ENCODE measurements at places on chromosomes 3 and 15. TPM values are rescaled to one million over a fixed set of nuclear protein-coding genes. Genes with fewer than 3 reads are reported as not detected.

The ZNF502 gene
- total RNA-seq, result 2.4 TPM

The GATA2 gene
- 9.1 TPM for total RNA-seq

The TRH gene
- total RNA-seq, result not detected

The COLQ gene
- 1.7 TPM for total RNA-seq

The UNC13C gene
- 0.08 TPM for total RNA-seq

The SPTBN5 gene
- 3.5 TPM for total RNA-seq

The ENTPD3 gene
- 0.11 TPM for total RNA-seq

The CADM2 gene
- 0.76 TPM for total RNA-seq

The ZBTB47 gene
- 80.2 TPM for total RNA-seq

The SLC12A1 gene
- total RNA-seq, result not detected

The GDPGP1 gene
- total RNA-seq, result 9.8 TPM

The ADAMTS17 gene
- 1.4 TPM for total RNA-seq

The ETV5 gene
- 4.7 TPM for total RNA-seq

The SLC35G2 gene
- total RNA-seq, result 2.1 TPM

The SAMMSON gene
- total RNA-seq, result not detected

The DPPA2 gene
- not detected for total RNA-seq

The SI gene
- total RNA-seq, result not detected

The SAMD7 gene
- total RNA-seq, result not detected

The CDC25A gene
- 1.1 TPM for total RNA-seq

The CFAP44 gene
- total RNA-seq, result 2.2 TPM

The ZNF710 gene
- total RNA-seq, result 5.4 TPM

The HYKK gene
- 4.4 TPM for total RNA-seq

The CSTA gene
- 2.5 TPM for total RNA-seq

The LYSMD2 gene
- total RNA-seq, result 4.8 TPM

The IL20RB gene
- total RNA-seq, result 0.43 TPM

The ZNF660 gene
- total RNA-seq, result 0.49 TPM

The ST8SIA2 gene
- 3.1 TPM for total RNA-seq

The PPM1L gene
- 63.9 TPM for total RNA-seq
